ENCODE measurements at places on chromosomes 11 and 22.
A peak's percentile ranks its signal among the peaks of the same experiment; 100 is the strongest.

DNA sequence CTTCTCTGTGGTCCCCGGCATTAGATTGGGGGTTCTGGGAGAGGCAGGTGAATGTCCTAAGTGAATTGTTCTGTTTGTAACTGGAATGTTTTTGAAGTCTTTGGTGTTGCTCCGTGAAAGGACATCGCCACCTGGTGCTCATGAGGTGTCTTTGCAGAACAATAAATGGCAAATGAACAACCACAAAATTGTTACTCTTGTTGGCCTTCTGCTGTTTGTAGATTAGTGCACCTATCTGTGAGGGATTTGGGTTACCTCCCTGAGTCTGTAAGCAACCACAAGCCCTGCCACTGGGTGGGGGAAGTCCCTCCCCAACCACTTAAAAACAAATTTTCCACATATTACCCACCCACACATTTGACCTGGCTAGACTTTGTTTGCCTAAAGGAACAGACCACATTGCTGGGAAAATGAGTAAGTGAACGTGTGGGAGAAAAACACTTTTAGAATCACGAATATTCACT, 4.7 kb downstream of the MPEG1 start:
- peak; percentile 64 for DNase-seq

- DNase-seq, result no peak
These were observed 158.4 kb downstream of the ATG16L2 start for GRCh38 chr11:72972496-72973128.

DNA sequence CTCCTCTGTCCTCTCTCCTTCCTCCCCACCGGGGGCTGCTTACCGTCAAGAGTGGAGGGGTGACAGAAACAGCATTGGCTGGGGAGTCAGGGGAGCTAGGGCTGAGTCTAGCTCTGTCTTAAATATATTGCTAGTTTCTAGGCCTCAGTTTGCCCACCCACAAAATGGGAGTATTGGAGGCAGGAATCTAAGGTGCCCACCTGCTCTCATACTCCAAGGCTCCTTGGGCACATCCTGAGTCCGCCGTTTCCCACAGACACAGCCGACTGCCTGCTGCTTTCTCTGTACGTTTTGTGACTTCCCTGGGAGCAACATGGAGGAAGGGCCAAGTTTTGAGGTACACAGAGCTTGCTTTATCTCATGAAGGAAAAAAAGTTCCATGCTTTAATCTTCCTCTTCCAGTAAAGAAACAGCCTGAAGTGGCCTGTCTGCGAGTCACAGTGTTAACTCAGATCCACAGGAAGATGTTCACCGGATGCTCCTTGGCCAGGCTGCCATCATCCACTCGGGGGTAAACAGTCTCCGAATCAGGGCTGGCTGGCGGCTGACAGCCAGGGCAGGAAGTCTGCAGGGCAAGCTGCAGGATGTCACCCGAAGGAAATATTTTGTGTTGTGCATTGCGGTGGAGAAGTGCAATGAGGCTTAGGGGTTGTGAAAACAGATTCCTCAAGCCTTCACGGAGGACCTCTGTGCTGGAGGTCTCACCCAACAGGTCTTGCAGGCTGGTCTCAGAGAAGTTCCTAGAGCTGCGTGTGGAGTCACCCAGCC, 11.0 kb upstream of the CERK start:
- peak; percentile 43 for DNase-seq

DNA sequence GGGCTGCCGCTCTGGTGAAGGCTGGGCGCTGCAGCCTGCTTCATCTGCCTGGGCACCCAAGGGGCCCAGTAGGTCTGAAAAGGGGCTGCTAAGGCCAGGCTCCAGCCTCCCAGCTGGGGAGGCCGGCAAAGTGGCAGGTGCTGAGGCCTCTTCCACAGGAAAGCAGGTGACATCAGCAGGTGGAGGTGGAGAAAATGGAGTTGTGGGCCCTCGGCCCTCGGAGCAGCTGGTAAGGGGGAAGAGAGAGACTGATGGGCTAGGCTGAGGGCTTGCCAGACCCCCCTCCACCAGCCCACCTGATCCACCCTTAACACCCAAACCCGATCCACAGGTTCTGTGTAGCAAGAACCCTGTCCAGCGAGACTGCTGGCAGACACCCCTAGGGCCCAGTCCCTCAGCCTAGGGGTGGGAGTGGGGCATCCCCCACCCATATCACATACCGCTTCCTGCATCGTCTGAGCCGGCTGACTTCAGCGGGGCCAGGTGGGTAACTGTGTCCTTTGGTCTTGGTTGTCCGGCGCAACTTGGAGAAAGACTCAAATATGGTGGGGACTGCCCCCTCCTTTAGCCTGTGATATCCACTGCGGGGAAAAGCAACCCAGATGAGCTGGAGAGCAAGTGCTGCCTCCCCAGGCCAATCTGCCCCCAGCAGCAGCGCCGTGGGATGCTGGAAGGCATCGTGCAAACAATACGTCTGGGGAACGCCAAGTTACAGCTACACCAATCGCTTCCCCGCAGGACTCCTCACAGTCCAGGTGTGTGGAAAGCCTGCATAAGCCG, 1.5 kb downstream of the THAP7 start:
- no peak for DNase-seq

- DNase-seq, result no peak
These were observed 21.5 kb upstream of the CBX7 start for GRCh38 chr22:39173787-39174497.

DNA sequence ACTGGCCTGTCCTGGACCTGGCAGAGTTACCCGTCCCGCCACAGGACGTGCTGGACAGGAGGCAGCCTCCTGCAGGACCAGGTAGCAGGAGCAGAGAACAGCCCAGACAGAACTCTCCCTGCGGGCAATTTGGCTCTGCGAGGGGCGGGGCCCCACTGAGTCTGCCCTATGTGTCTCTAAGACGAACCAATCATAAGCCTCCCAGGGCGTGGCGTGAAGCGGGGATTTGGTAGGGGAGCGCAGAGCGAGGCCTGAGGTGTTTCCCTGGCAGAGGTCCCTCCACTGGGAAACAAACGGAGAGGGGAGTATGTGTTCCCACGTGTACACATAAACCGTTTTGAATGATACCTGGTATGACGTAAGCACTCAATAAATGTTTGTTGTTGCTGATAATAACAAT, 7.4 kb downstream of the CD82 start:
- DNase-seq, result no peak

GRCh38 chr11:91850533-91851275, 373.9 kb upstream of the FAT3 start:
- no peak for DNase-seq

Data from umbilical cord (tissue), 2 donors.